ENCODE measurements at places on chromosomes 4 and X.

- DNase-seq, result no peak
Measured at GRCh38 chr4:80065601-80066000, 7.4 kb downstream of the ANTXR2 start.

DNA sequence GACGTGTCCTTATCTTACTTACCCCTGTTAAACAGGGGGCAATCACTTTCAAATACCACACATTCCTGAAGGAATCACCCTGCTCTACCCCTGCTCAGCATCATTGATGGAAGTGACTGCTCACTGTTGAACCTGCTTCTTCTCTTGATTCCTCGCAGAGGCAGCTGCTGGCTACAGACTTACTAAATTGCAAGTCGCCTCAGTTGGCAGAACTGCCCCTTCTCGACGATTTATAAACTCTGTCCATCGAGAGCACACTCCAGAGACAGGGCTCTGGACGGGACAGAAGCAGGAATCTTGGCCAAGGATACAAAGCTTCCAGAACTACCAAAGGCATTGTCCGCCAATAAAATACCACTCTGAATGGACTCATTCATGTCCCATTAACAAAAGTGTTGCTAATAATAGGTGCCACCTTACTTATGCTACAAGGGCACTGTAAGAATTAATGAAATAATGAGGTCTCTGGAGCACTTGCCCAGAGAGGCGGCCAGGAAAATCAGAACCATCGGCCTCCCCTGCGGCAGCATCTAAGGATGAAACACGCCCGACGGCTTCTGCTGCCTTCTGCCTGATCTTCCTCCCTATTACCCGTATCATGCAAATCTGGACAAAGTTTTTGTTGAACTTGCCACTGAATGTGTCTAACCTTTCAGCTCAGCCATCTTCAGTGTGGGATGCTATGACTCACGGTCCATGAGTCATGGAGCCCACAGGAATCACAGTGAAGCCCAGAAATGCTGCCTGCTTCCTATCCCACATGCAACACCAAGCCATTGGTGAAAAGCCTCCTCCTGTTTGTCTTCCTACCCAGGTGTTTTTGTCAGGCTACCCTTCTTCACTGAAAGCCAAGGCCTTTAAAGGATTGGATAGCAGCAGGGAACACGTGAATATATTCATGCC lies 164.9 kb downstream of the MAML3 start:
- DNase-seq, result no peak

DNA sequence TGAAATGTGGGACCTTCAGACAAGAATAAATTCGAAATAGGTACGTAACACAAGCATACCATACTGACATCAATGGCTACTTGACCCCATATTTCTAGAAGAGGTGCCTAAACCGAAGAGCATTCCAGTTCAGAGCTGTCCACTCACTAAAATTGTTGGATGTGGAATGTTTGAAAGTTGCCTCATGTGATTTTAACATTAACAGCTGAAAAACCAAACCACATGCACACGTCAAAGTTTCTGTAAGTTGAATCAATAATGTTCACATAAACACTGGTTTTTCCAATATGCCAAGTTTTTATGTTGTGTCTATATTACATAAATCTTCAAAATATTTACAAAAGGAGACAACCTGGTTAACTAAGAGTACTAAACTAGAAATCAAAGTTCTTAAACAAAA lies 3.5 kb downstream of the UBE2D3 start:
- DNase-seq, result no peak

DNA sequence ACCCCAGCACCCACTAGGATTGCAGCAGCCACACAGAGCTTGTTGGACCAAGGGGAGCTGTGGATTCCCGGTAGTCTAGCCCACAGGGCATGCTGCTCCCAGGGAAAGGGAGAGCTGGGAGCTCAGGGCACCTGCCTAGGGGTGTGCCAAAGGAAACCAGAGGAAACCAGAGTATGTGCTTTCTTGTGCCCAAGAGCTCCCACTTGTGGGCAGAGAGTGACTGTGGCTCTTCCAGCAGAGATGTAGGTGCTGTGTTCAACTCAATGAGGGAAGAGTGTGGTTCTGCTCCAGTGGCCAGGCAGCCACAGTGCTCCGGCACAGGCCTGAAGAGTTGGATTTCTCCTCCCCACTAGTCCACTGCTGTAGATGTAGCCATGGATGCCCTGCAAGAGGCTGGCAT lies 1050.0 kb upstream of the INTU start:
- no peak for DNase-seq

DNA sequence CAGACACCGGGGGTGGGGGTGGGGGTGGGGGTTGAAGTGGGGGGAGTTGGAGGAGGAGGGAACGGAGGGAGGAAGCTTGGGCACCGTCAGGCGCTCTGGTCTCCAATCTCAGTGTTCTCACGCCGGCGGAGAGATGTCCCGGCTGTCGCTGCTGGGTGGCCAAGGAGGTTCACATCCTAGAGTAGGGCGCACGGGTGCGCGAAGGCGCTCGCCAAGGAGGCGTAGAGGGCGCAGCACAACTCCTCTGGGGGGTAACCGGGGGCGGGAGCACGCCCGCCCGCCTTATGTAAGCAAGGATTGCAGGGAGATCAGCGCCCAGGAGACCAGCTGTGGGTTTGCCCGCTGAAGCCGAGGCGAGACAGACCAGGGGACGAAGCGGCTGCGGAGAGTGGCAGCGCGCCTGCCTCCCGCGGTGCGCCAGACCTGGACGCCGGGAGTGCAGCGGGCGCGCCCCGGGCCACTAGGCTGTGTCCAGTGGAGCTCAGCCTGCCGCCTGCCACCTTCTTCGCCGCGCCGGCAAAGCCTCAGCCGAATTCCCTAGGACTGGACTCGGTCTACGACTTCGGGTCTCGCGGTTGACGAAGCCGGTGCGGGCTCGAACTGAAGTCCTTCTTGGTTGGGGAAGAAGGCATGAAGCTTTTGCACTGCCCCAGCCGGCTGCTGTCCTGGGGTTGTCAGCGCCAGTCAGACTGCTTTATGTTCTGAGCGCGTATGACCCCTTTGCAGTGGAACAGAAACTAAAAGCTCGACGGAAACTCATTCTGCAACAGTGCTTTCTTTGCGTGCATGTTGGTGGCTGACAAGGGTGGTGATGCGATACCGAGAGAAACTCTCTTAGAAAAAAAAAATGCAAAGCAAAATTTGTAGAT lies 707 bp upstream of the UNC5C start:
- no peak for DNase-seq

DNA sequence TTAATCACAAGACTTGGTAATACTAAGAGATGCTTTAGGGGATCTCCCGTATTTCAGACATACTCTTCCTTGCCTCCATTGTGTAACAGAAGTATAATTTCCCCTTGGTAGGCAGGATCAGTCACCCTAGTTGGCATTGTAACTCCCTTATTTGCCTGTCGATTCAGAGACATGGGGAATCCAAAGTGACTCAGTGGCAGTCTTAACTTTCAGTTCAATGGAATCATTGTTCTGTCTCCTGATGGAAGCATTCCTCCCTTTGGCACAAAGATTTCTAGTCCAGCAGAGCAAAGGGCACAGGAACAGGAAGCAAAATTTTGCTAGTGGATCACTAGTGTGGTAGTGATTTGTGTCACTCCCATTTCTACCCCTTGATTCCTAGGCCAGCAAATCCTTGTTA lies 80.4 kb downstream of the DCUN1D4 start:
- DNase-seq, result no peak

DNA sequence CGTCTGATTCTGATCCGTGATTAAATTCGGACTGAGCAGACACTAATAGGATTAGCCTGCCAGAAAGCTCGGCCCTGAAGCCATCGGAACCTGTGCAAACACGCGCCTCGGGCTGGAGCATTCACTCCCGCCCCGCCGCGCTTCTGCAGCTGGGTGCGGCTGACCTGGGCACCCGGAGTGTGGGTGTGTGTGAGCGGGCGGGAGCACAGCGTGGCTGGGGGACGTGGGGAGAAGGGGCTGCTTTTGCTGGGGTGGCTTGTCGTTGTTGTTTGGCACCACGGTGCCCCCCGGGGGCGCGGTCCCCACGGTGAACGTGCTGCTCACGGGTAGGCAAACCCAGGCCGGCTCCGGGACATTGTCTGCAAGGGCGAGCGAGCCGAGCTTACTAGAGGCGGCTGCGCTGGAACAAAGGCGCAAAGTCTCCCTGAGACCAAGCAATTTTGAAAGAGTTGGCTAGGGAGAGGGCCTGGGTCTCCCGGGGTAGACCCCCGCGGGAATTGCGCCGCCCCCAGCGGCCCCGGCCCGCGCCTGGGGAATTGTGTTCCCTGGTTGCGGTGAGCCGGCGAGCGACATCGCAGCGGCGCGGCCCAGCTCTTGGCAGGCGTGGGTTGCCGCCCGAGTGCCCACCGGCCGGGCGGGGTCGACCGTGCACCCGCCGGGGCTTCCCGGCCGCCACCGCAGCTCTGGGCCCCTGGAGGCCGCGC lies 1.4 kb downstream of the MAMLD1 start:
- peak; percentile 17 for DNase-seq
